ENCODE measurements at places on chromosomes 12 and 14.

GRCh38 chr14:104115691-104116287 lies 22.6 kb upstream of the KIF26A start:
- no peak for DNase-seq

DNA sequence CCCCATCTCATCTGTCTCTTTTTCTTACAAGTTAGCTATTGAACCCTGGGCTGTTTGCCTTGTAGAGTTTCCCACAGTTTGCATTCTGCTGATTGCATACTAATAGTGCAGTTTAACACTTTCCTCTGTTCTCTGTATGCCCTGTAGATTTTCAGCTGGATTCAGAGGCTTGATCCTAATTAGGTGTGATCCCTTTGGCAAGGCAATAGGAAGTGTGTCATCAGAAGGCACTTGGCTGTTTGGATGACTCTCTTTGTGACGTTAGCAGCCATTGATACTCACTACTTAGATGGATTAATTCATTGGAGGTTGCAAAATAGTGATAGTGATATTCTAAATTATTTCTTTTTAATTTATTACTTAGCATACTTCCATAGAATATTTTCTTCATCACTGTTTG lies 33.6 kb downstream of the FUT8 start:
- DNase-seq, result no peak

- no peak for DNase-seq
Observed at GRCh38 chr14:37596790-37597472, 1.5 kb downstream of the TTC6 start.

GRCh38 chr12:91562476-91562875 lies 379.9 kb upstream of the DCN start:
- DNase-seq, result no peak

DNA sequence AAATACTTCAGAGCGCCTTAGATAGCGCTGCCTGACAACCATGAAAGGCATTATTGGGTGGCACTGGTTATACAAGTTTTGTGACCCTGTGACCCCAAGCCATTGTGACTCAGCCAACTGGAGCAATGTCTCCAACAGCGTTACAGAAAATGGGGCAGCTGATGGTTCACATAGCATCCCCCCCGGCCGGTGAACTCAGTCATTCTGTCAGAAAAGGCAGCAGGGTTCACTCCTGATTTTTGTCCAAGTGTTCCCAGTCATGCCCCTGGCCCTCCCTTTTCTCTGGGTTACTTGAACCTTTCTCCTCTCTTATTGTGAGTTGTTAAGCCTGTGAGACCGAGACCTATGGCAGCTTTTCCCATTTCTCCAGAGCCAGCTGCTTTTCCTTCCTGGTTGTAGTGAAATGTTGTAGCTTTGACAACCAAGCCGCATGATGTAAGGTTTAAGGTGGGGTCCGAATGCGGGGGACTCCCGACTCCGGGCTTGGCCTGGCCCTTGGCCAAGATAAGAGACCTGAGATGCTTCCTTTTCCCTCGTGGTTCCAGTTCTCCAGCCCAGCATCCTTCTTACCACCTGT lies 22.0 kb downstream of the CD9 start:
- no peak for DNase-seq

GRCh38 chr14:67385618-67386017 lies 25.5 kb downstream of the EIF2S1 start:
- no peak for DNase-seq

- no peak for DNase-seq
Observed at GRCh38 chr14:96486705-96487104, 15.5 kb upstream of the PAPOLA start.

Data from upper lobe of right lung (tissue), 1 donor.